ENCODE measurements at places on chromosomes 16 and 17. TPM values are rescaled to one million over a fixed set of nuclear protein-coding genes. Genes with fewer than 3 reads are reported as not detected.
A peak's percentile ranks its signal among the peaks of the same experiment; 100 is the strongest.

- DNase-seq, result peak; percentile 77
Observed at GRCh38 chr16:28531777-28532744, 6.7 kb downstream of the NUPR1 start.

ZFP3 gene
- 0.96 TPM for total RNA-seq

DNA sequence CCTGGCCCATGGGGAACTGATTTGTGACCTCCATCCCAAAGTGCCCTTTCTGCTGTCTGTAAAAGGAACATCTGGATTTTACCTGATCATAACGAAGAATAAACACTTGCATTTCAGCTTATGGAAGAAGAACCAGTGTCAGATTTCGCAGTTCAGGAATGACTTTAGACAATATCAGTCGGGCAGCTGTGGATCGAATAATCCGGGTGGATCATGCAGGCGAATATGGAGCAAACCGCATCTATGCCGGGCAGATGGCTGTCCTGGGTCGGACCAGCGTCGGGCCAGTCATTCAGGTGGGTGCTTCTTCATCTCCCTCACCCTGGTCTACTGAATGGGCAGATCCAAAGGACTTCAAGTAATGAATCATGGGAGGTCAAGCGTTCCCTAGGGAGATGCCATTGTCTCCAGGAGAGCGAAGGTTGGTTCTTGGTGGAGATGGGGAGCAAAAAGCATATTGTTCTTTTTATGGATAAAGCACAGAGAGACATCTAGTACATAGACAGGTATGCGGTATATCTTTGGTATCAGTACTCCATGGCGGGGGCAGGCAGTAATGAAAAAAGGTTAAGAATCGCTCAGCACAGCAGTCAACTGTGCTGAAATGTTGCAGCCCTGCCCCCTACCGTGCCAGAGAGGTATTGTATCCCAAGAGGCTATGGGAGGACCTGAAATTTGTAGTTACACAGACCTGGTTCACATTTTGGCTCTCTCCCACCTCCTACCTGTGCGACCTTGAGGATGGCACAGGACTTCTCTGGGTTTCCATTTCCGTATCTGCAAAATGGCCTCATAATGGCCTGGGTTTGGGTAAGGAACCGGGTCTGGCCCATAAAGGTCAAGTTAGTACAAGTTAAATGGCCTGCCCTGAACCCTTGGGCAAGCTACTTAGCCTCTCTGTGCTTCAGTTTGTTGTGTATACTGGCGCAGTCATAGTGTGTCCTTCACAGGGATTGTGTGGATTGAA, 4.7 kb downstream of the COQ7 start:
- peak; percentile 62 for DNase-seq

DNA sequence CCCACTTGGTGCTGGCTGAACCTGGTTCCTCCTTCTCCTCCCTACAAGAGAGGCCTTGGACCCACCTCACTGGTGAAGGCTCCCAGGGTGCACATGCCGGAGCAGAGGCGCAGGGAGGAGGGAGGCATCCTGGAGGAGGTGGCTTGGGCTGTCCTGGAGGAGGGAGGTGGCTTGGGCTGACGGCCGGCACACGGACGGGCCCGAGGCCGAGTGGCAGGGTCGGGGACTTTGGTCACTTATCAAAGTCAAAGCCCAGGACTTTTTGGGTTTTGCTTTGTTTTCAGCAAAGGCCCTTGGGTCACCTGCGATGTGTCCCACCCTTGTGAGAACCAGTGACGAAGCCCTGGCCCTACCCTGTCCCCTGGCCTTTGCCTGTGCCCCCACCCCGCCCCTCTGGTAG, 28.5 kb downstream of the ENDOV start:
- DNase-seq, result no peak

LUC7L3 gene
- 76.9 TPM for total RNA-seq

DNA sequence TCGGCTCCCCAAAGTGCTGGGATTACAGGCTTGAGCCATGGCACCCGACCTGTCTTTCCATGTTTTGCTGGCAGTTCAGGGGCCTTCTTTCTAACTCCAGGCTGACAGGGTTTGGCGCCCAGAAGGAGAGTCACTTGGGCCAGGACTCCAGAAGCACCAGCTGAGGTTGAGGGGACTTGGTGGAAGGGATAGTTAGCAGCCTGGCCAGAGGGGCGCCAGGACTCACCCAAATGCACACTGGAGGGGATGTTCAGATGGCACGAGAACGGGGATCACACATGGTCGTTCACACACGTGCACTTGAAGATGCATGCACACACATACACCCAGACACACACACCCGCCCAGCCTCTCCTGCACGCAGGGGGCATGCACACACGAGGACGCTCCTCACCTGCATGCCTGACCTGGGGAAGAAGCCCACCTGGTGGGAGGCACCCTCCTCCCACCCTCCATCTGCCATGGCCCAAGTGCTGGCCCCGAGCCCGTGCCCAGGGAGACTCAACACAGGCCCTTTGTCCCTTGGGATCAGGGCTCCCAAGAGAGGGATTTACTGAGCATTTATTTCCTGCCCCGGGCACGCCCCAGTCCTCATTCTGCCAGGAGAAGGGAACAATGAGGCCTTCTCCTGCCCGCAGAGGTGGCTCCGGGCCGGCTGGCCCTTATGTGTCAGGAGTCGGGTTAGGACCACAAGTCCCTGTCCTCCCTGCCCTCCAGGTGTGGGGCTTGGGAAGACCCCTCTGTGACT, 2.3 kb upstream of the PRSS21 start:
- peak; percentile 36 for DNase-seq

TBC1D3L gene
- 3.3 TPM for total RNA-seq

DNA sequence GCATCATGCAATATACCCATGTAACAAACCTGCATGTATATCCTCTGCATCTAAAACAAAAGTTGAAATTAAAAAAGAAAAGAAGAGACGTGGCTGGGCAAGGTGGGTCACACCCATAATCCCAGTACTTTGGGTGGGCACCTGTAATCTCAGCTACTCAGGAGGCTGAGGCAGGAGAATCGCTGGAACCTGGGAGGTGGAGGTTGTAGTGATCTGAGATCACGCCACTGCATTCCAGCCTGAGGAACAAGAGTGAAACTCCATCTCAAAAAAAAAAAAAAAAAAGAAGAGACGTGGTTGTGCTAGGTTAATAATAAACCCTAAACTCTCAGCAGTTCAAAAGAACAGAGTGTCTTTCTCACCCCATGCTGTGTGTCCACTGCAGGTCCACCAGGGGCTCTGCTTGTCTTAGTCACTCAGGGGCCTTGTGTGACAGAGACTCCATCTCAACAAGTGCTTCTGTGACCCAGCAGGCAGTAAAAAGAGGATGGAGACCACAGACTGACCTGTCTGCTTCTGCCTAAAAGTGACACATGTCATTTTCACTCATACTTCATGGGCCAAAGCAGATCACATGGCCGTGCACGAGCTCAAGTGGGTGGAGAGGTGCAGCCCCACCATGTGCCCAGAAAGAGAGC, 22.3 kb upstream of the N4BP1 start:
- DNase-seq, result no peak

GRCh38 chr16:16101585-16101984, 121.7 kb downstream of the ABCC6 start:
- no peak for DNase-seq

GRCh38 chr17:62862251-62862650, 54.1 kb upstream of the MARCHF10 start:
- no peak for DNase-seq

PRAC2 gene
- total RNA-seq, result 40.8 TPM

GRCh38 chr17:78706271-78706915, 75.7 kb downstream of the CYTH1 start:
- no peak for DNase-seq

DNA sequence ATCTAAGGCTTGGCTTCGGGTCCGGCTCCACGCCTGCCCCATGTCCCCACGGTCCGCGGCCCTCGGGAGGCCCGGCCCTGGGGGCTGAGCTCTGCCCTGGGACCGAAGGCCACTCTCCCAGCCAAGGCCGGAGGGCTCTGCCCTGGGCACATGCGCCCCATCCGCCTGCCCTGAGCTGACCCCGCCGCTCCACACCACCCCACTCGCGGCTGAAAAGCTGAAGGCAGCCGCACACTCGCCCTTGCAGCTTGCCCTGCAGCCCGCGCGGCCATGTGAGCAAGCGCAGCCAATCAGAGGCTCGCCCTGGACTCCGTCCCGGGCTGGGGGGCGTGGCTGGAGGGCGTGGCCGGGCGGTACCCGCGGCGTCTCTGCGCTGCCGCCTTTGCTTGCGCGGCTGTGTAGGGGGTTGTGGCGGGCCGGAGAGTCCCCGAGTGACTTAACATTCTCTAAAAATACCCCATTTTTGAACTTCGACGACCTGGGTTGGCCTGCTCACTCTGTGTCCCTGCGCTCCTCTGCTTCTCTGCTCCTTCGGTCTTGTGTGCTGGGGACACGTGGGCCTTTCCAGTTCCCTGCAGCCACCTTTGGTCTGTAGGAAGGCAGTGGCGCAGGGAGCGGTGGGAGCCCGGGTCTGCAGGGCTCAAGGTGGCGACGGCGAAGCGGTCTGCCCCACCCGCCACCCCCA, 8.8 kb upstream of the MAP2K3 start:
- peak; percentile 99 for DNase-seq

DNA sequence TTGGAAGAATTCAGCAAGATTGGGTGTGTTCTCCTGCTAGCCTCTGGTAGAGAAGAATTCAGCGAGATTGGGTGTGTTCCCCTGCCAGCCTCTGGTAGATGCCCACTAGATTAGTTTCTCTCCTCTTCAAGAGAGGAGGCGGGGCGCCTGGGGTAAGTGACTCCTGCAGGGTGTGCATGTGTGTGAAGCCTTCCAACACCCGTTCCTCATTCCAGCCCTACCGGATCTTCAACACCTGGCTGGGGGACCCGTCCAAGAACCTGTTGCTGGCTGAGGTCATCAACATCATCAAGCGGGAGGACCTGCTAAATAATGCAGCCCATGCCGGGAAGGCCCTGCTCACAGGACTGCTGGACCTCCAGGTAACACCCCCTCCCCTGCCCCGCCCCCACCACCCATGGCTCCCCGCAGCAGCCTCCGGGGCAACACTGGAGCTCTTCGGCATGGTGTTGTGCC, 21.3 kb downstream of the TMEM186 start:
- peak; percentile 79 for DNase-seq

ZP2 gene
- not detected for total RNA-seq

Data from H7 (cell line).